Body of pancreas (tissue), 4 donors: ENCODE measurements at places on chromosomes 13 and 19.

DNA sequence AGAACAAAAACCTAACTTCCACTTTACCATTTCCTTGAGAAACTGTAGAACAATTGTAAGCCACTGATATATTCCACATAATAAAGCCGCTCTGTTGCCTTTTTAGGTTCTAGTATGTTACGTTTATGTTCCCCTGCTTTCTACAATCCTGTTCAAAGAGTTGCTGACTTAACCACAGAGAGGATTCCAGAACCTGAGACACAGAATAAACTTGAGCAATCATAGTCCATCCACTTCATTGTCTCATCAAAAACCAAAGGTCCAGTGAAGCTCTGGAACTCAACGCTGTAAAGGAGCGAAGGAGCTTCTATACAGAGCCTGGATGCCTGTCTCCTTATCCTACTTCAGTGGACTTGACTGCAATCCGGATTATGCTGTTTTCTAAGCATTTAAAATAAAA lies 4.6 kb downstream of the STARD13 start:
- no peak for DNase-seq

- DNase-seq: peak; percentile 56
These were observed 10.2 kb downstream of the DHRS12 start for GRCh38 chr13:51793570-51794271.

GRCh38 chr13:51269039-51269438 lies 46.8 kb downstream of the FAM124A start:
- no peak for DNase-seq

DNA sequence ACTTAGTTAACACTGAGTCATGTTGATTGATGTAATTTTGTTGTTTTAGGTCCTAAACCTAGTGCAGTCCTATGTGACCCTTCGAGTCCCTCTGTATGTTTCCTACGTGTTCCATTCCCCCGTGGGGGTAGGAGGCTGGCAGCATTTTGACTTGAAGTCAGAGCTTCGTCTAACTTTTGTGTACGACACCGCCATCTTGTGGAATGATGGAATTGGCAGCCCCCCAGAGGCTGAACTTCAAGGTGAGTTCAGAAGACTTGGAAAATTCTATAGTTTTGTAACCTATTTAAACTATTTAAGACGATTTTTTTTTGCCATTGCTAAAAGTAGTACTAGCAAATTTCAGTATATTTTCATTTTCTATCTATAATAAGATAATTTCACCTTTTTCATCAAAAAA lies 117.9 kb downstream of the STOML3 start:
- peak; percentile 62 for DNase-seq

GRCh38 chr19:28313633-28314032 lies 899.3 kb downstream of the UQCRFS1 start:
- DNase-seq: peak; percentile 43

DNA sequence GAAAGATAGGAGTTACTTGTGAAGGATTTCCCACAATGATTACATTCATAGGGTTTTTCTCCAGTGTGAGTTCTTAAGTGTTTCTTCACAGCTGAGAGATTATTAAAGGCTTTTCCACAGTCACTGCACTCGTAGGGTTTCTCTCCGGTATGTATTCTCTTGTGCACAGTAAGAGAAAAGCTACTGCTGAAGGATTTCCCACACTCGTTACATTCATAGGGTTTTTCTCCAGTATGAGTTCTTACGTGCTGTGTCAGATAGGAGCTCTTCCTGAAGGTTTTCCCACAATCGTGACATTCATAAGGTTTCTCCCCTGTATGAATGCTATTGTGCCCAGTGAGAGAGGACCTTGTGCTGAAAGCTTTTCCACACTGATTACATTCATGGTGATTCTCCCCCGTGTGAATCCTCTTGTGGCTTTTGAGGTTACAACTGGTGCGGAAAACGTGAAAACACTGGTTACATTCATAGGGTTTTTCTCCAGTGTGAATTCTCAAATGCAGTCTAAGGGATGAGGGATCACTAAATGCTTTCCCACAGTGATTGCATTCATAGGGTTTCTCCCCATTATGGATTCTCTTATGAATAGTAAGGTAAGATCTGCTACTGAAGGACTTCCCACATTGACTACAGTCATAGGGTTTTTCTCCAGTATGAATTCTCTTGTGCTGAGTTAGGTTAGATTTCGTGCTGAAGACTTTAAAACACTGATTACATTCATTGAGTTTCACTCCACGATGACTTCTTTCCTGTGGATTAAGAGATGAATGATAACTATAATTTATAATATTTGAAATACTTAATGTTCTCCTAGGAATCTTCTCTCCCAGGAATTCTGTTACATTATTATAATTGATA lies 20.6 kb downstream of the ZNF558 start:
- DNase-seq: no peak

DNA sequence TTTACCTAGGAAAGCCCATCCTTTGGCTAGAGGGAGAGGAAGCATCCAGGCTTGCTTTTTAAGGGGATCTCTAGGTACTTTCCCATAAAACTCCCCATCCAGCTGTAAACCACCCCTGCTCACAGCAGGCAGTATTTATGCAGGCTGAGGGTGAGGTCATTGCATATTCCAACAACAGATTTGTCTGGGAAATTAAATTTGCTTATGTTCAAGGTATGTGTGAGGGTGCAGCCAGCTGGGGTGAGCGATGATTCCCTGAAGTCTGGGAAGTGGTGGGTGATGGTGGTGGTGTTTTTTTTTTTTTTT lies 96.3 kb upstream of the C1QTNF9B start:
- no peak for DNase-seq

DNA sequence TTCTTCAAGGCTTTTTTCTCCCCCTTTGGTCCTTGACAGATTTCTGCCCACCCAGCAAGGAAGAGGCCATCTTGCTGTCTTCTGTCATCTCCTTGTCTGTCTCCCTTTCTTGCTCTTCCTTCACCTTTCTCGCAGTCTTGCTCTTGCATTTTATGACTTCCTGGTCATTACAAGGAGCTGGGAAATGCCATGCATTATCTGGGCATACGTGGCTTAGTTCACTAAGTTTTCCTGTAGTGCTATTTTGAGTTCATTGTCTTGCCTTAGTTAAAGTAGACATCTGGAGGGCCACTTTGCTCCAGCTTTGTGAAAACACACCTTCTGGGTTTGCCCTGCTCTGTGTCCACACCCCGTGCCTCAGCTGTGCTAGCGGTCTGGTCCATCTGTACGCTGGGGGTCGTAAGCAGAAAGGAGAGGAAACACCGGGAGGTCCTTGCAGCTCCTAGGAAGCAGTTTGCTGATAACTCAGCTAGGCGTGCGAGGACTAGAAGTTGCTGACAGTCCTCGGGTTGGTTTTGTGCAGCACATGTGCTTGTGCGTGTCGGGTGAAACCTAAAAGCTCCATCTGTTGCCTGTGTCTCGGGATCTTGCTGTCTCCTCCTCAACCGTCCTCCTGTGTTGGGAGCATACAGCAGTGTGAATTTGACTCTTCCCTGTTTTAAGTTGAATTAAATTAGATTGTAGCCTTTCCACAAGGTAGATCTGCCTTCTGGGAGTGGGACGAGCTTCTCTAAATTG lies 59.4 kb downstream of the ARHGEF7 start:
- DNase-seq: no peak

- DNase-seq: no peak
These were observed 17.0 kb downstream of the ILF3 start for GRCh38 chr19:10670876-10671804.

- no peak for DNase-seq
These were observed 102.7 kb downstream of the ZAR1L start for GRCh38 chr13:32212421-32212820.

GRCh38 chr19:11324079-11324661 lies 15.3 kb downstream of the RAB3D start:
- peak; percentile 71 for DNase-seq

DNA sequence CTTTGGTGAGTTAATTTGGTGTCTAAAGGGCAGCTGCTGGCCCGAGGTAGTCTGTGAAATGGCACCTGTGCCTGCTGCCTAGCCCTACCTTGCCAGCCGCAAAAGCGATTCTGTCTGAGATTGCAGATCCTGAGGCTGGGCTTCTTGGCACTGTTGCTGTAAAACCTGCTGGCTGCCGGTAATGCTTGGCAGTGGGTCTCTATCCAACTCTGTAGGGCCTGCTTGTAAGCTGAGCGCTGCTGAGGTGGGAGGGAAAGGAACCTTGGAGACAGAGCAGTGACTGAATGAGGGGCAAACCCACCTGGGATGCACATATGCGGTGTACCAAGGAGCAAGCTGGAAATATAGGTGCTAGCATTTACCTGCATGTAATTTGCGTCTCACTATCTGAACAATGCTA lies 11.7 kb downstream of the LCP1 start:
- DNase-seq: peak; percentile 32

GRCh38 chr19:35673121-35673804 lies 6.9 kb downstream of the UPK1A start:
- peak; percentile 25 for DNase-seq

- peak; percentile 63 for DNase-seq
These were observed 826 bp downstream of the RASIP1 start for GRCh38 chr19:48739404-48740163.

DNA sequence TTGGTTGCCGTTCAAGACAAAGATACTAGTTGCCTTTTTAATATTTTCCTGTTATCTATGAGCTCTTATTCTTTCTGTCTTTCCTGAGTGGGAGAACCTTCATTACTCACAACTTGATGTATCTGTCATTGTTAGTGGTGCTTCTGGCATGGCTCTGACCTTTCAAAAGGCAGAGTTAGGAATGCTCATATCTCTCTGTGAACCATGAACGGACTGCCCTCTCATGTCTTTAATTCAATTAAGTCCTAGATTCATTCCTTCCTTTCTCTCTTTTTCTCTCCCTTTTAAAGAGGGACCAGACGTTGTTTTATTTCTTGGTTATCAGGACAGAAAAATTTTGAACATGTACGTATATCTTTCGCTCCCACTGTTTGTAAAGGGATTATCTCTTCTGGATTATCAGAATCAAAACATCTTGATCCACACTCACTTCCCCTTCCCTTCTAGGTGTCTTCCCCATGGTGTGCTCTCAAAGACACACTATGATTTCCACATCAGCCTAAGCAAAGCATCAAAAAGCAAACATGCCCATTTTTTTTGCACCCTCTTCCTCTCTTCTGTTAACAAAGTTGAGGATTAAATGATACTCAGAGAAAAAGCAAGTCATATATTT lies 90.3 kb downstream of the LRCH1 start:
- no peak for DNase-seq

- DNase-seq: peak; percentile 61
These were observed 1.4 kb upstream of the PRKD2 start for GRCh38 chr19:46718157-46718933.

GRCh38 chr19:48752496-48753365 lies at the start of gene FUT1:
Gene FUT1, minus strand, starts transcription at chr19:48752641. Its CDS starts 1,360 bp downstream, at chr19:48751281.
- peak; percentile 94 for DNase-seq

DNA sequence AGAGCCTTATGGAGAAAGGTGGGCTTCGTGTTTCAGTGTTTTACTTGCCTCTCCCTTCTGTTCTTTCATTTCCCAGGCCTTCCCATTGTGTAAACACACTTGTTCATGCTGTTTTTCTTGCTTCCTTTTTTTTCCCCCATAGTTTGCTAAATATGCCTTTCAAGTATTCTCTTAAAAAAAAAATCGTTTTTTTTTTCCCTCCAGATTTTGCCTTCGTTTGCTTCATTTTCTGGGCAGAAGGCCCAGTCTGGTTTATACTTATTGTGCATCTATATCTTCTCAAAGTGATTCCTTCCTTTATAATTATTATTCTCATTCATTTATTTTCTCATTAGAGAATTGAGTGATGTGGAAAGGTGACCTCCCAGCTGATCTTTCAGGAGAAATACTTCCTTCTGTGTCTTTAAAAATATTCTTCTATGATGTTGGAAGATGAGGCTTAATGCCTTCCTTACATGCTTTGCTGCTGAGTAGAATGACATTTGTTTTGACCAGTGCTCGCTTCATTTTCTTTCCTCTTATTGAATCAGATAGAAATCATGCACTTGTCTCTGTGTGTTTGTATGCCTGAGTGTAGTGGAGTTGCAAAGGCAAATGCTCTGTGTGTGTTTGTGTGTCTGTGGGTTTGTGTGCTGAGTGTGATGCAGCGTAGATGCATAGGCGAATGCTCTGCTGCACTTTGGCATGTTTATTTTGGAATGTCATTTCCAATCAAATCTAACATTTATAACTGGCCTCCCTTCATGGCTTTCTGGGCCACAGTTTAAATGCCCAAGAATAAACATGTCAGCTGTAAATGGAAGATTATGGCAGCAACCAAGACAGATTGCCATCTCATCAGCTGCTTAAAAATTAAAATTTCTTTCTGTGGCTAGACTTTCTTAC lies 591.4 kb downstream of the FGF9 start:
- no peak for DNase-seq

- no peak for DNase-seq
These were observed 31.0 kb downstream of the PPP1R37 start for GRCh38 chr19:45124021-45124420.

DNA sequence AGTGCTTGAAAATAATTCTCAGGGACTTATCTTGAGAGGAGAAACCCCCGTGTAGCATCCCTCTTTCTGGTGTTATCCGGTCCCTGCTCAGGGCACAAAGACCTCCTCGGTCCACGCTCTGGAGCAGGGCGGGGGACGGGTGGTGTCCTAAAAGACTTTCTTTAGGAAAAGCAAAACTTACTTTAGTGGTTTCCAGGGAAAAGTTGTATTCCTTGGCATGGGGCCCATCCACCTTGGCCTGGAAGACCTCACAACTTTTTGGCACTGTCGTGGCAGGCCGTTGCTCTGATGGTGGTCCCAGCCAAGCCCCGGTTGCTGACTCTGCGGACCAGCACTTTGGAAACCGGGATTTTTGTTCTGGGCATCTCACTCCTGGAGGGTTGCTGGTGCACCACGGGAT lies 2.7 kb downstream of the AMER2 start:
- DNase-seq: no peak

GRCh38 chr13:48155848-48156247 lies 60.9 kb upstream of the MED4 start:
- no peak for DNase-seq

DNA sequence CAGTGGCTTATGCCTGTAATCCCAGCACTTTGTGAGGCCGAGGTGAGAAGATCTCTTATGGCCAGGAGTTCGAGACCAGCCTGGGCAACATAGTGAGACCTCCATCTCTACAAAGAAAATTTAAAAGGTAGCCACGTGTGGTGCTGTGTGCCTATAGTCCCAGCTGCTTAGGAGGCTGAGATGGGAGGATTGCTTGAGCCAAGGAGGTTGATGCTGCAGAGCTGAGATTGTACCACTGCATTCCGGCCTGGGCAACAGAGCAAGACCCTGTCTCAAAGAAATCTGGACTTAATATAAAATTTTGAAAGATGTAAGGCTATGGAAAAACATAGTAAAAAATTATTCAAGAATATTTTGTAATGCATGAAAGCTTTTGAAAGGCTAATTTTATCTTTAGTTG lies 65.3 kb upstream of the RNF113B start:
- no peak for DNase-seq

DNA sequence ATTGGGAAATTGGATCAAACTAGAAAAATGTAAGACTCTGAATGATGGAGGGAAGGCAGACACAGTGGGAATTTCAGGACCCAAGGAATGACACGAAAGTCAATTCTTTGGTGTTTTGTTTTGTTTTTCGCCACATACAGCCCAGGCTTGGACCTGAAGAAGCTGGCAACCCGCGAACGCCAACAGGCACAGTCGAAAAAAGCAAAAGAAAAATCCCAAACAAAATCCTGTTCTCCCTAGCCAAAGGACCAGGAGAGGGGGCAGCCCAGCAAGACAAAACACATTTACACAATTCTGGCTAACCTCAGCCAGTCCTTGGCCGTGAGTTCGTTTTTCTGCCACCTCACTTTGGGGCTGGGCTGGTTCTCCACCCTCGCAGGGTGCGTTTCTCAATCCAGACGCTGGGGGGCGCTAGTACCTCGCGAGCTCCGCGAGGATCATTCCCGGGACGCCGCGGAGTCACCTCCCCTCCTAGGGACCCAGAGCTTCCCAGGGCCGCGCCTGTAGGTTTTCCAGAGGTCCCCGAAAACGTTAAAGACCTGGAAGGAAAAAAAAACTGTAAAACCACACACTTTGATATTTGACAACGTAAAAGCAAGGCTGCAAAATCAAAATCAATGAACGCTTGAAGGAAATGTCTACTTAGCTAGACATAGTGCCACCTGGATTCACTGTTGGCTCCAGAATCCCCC lies 34.9 kb upstream of the TPM4 start:
- peak; percentile 77 for DNase-seq
